ENCODE measurements at places on chromosomes 3 and 15. TPM values are rescaled to one million over a fixed set of nuclear protein-coding genes. Genes with fewer than 3 reads are reported as not detected.

BSN gene
- under 0.01 TPM for total RNA-seq

CHCHD4 gene
- total RNA-seq = 9.1 TPM

SLC38A3 gene
- 0.29 TPM for total RNA-seq

MORC1 gene
- not detected for total RNA-seq

FGD5 gene
- total RNA-seq = under 0.01 TPM

FOXL2 gene
- under 0.01 TPM for total RNA-seq

LRRC3B gene
- not detected for total RNA-seq

UPK1B gene
- total RNA-seq = 0.36 TPM

PTH1R gene
- total RNA-seq = 0.29 TPM

PIERCE2 gene
- total RNA-seq = 5.3 TPM

ANP32A gene
- total RNA-seq = 27.4 TPM

VPS13C gene
- 117 TPM for total RNA-seq

CCDC9B gene
- total RNA-seq = 23.9 TPM
